Stimulated activated CD4-positive, alpha-beta T cell treated with anti-CD3 and anti-CD28 coated beads, Interleukin-1b, Interleukin-23, amount 100 ng/mL, for 1 hour (primary cell): ENCODE measurements at places on chromosomes 13 and 19.

DNA sequence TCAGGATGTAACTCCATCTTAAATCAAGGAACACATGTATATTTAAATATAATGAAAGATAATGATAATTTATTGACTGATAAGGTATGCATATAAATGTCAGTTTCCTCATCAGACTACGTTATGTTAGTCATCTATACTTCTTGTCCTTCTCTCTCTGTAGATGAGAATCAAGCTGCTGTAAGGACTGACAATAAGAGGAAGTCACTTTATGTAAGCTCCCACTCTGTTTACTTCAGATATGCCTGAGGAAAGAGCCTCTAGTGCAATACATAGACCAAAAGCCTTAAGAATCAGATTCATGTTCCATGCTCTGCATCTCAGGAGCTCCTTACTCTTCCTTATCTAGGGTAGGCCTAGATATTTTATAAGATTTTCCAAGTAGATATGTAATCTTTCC, 9.6 kb upstream of the SLITRK6 start:
- DNase-seq, result no peak

- DNase-seq, result no peak
Measured at GRCh38 chr19:7846155-7846646, 16.2 kb downstream of the EVI5L start.

DNA sequence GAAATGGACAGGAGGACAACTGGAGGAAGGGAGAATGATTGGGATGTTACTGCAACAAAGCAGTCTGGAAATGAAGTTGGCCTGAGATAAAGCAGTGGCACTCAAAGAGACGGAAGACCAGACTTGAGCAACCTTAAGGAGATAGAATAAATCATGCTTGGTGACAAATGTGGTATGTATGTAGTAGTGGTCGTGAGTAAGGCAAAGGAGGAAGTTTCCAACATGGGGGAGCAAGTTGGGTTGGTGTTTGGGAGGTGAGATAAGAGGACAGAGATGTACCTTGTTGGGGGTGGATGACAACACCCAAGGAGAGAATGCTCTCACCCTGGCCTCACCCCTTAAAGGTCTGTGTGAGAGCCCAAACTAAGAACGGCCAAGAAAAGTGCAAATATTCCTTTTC, 420.5 kb downstream of the DIAPH3 start:
- DNase-seq, result no peak

- DNase-seq, result no peak
Measured at GRCh38 chr13:34347784-34348573, 530.0 kb downstream of the RFC3 start.

DNA sequence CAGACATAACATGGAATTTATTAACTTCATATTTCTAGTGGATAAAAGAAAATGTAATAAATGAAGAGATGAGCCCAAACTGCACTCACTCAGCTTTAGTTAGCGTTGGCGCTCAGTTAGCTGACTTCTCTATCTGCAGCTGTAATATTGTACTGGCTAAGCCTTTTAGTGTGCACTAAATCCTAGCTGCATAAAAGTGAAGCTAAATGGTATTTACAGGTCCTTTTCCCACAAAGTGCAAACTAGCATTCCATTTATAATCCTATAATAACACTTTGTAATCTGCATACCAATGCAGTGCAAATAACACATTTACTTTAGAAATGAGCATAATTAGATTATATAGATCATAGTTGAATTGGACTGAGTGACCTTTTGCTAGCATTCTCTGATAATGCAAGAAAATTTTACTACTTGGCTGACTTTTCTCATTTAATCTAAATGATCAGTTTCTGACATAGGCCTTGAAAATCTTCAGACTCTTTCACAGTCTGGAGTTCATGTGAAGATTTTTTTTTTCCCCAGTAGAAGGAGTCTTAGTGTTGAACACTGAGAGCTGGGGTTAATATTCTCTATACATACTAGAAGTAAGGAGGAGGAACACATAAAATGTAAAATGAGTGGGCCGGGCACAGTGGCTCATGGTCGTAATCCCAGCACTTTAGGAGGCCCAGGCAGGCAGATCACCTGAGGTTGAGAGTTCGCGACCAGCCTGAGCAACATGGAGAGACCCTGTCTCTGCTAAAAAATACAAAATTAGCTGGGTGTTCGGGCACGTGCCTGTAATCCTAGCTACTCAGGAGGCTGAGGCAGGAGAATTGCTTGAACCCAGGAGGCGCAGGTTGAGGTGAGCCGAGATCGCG, 1426.4 kb downstream of the PCDH9 start:
- no peak for DNase-seq
